ENCODE measurements at places on chromosomes 7 and 10.

- DNase-seq, result no peak
These were observed 10.7 kb downstream of the BRAT1 start for GRCh38 chr7:2544541-2545188.

GRCh38 chr7:134186801-134187200 is 59.7 kb downstream of the LRGUK start:
- no peak for DNase-seq

DNA sequence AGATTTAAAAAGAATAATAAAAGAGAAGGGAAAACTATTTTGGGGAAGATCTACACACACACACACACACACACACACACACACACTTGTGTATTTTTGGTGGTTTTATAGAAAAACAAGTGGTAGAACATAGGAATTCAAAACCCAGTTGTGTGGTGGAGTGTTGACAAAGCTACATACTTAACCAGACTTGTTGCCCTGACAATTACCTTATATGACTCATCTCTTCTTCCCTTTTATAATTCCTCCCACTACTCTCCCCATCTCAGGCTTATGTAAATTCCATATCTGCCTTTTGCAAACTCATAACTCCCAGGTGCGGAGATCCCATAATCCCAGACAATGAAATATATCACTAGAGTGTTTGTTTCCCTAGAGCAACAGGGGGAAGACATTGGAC is 873.7 kb downstream of the NXPH1 start:
- DNase-seq, result no peak

DNA sequence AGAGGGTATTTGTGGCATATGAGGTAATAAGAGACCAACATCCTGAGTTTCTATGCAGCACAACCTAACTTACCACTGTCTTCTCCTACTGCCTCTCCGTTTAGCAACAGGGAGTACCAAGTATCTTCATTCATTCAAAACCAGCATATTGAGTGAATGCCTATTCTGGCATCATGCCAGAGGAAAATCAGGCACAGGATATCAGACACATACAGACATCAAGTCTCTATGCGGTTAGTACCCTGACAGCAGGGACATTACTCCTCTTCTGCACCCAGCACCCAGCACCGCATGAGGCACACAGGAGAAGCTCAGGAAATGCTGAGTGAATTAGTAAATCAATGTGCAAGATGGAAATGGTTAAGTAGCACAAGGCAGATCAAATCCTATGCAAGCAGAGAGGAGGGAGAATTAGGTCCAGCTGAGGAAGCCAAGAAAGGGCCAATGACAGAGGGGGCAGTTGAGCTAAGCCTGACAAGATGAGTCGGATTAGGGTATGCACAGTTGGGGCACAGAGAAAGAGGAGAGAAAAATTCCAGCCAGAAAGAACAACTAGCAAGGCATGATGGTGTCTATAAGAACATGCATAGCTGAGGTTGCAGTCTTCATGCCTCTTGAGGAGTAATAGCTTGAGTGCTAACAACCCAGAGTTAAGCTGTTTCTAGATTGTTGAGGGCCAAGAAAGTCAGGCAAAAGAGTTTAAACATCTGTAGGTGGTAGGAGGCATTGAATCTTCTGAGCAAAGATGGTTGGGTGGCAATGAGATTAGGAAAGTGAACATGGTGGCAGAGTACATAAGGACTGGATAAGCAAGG is 146.0 kb downstream of the PLXNA4 start:
- DNase-seq, result no peak

- no peak for DNase-seq
These were observed 2.6 kb upstream of the PRF1 start for GRCh38 chr10:70605161-70605560.

DNA sequence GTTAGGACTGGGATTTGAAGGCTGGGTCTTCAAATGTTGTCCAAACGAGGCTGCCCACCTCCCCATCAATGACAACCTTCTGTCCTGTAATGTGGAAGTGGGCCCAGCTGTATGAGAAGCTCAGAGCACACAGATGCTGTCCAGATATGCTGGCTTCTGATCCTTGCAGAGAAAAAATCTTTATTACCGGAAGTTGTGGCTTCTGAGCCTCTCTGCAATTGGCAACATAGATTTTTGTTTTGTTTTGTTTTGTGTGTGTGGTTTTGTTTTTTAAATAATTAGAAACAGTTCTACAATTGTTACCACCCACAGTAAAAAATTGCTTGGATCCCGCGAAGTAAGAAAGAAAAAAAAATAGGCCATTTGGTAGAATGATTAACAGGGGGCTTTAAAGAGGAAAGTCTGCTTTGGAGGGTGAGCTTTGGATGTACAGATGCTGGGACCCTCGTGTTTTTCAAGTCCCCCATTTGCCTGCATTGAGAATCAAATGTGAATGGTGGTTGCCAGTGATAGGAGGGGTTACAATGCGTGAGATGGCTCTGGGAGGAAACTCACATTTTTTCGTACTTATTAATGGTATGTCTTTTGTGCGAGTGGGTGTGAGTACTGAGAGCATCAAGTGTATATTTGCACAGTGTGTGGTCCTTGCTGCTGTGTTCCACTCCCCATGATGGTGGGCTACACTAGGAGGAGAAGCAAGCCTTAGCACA is 153.2 kb downstream of the TCF7L2 start:
- no peak for DNase-seq

GRCh38 chr7:121302214-121302745 is 26.5 kb upstream of the WNT16 start:
- no peak for DNase-seq

- DNase-seq, result no peak
These were observed 31.6 kb downstream of the FGF8 start for GRCh38 chr10:101744267-101744666.

- no peak for DNase-seq
These were observed 90.0 kb upstream of the ADRB1 start for GRCh38 chr10:113953505-113954272.

GRCh38 chr10:60299961-60300883 is 89.5 kb downstream of the ANK3 start:
- no peak for DNase-seq

GRCh38 chr10:110507346-110507745 is 9.6 kb downstream of the DUSP5 start:
- DNase-seq, result no peak

- DNase-seq, result no peak
These were observed 80.0 kb downstream of the CSTF2T start for GRCh38 chr10:51619365-51619764.

DNA sequence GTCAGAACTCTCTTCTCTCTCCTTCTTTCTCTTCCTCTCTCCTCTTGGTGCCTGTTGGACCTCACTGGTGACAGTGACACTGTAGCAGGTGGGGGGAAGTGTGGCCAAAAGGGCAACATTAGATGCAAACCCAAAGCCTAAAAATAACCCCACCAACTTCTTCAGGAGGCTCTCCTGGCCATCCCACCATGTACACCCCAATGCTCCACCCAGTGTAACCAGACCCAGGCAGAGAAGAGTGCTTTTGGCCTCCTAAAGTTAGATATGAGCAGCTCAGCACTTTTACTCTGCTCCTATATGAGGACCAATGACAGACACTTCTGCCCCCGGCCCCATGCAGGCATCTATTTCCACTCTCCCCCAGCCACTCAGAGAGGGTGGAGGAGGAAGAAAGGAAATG is 5.5 kb downstream of the MYOZ1 start:
- DNase-seq, result no peak

DNA sequence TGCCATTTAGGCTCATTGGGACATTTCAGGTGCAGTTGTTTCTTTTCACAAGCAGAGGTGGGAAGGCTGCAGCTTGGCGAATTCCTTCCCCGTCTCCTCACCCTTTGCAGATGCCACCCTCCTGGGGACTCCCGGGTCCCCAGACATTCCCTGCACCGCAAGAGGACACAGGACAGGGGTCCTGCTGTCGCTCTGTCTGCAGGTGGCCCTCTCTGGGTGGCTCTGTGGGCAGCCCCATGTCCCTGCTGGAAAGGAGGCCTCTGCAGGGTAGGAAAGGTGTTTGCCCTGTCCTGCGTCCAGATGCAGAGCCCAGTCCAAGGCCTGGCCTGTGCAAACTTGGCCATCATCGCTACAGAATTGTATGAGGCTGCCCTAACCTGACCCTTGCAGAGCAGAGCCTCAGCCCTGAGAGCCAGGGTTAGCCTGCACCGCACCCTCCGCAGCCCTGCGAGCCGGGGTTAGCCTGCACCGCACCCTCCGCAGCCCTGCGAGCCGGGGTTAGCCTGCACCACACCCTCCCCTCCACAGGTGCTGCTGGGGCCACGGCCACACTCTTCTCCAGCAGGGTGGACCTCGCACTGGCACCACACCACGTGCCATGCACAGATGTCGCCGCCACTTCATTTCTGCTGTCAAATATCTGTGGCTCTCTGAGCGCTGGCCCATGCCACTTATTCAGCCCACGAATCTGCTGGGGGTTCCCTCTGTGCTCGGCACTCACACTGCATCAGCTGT is 61.0 kb downstream of the CFAP46 start:
- no peak for DNase-seq

DNA sequence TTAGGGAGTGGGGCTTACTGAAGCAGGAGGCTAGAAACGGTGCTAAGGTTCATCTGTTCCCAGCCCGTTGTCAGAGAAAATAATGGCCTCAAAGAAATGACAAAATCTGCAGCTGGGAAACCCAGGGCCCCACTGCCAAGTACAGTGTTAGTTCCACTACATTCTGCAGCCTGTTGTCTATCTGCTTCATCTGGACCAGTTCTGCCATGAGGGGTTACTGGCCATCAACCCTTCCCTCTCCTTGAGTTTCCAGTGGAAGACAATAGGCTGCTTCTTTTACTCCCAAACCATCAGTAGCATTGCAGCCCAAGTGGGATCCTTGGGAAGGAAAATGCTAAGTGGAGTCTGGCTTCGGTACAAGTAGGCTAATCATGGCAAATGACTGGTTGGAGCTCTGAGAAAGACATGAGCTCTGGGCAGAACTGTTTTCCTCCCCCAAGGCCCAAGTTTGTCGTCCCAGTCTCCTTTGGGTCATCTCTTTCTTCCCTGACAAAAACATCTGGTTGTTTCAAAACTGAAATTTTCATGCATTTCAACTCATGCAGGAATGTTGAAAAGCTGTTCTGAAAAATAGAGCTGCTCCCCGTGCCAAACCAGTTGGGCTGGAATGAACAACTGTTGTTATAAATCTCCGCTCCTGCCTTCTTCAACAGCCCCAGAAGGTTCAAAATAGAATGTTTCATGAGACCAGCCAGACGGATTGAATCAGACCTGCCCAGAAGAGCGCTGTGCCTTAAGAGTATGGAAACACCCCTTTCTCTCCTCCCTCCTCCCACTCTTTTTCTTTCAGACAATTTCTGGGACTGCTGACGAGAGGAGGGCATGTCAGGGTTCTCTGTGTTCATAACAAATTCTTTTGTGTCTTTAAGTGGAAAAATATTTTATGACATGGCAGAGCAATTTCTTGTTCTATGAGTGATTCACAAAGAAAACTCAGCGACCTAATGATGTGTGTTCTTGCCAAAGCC is 116.6 kb downstream of the RAB18 start:
- DNase-seq, result no peak

GRCh38 chr10:42943025-42943818 is 133.6 kb upstream of the RET start:
- no peak for DNase-seq

GRCh38 chr7:4265676-4266075 is 416.4 kb upstream of the FOXK1 start:
- no peak for DNase-seq

DNA sequence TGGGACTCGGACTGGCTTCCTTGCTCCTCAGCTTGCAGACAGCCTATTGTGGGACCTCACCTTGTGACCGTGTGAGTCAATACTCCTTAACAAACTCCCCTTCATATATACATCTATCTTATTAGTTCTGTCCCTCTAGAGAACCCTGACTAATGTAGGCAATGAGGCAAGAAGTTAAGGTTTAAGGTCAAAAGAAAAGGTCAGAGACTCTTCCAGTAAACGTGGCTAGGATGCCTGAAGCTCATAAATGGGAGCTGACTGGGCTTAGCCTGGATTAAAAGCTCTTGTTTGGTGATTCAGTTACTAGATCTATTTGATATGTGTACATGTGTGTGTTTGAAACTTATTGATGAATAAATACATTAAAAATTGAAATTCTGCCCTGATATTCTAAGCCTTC is 10.6 kb upstream of the GPR141 start:
- DNase-seq, result no peak

DNA sequence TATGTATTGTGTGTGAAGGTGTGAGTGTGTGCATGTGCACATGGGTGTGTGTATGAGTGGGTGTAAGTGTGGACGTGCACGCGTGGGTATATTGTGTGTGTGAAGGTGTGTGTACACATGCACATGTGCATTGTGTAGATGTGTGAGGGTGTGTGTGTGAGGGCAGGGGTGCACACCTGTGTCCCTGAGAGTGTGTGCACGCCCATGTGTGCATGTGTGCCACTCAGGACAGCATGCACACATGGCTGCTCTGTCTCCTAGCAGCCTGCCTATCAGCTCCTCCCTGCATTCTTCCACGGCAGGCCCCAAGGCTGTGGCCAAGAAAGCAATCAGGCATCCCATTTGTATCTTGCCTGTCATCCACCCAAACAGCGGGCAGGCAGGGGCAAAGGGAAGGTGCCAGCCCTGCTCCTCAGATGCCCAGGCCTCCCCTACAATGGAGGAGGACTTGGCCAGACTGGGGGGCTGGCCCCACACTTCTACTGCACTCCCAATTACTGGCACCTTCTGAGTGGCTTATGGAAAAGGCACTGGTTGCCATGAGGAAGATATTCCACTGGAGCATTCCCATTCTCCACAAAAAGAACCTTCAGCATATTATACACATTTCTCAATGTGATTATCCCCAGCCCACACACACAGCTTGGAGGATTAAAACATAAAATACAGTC is 380.4 kb upstream of the ZMIZ1 start:
- DNase-seq, result no peak

DNA sequence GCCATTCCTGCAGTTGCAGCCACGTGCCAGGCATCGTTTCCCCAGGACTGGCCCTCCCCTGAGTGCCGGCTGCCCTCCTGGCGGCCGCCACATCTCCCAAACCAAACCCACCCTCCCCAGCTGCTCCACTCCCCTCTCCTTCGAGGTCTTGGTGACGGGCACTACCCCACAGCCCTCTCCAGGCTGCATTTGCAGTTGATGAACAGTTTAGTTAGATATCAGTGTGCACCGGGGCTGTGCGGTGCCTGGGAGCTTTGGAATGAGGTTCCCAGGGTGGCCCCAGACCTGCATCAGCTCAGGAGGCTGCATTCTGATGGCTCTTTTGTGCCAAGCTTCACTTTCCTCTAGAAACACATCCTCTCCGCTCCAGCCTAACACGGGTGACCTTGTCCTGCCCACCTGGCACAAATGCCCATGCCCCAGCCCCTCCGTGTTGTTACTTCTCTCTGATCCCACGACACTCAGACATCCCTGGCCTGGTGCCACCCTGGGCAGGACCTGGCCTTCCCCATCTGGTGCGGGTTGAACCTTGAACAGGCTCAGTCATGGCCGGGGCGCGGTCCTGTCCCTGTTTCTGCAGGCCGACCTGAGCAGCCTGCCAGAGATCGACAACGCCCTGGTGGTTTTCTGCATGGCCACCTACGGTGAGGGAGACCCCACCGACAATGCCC is 14.5 kb downstream of the TMEM120A start:
- DNase-seq, result no peak
